HCT116 (cell line): ENCODE measurements at places on chromosomes 11 and 22. TPM values are rescaled to one million over a fixed set of nuclear protein-coding genes. Genes with fewer than 3 reads are reported as not detected.

BRSK2 gene
- 14.0 TPM for total RNA-seq

GRCh38 chr22:42830161-42830560, 26.9 kb downstream of the ARFGAP3 start:
- DNase-seq: no peak

SLC17A6 gene
- not detected for total RNA-seq

GRCh38 chr11:131938351-131938751, 567.9 kb downstream of the NTM start:
- no peak for DNase-seq

VPREB1 gene
- total RNA-seq: not detected

PDGFD gene
- 0.34 TPM for total RNA-seq

DNA sequence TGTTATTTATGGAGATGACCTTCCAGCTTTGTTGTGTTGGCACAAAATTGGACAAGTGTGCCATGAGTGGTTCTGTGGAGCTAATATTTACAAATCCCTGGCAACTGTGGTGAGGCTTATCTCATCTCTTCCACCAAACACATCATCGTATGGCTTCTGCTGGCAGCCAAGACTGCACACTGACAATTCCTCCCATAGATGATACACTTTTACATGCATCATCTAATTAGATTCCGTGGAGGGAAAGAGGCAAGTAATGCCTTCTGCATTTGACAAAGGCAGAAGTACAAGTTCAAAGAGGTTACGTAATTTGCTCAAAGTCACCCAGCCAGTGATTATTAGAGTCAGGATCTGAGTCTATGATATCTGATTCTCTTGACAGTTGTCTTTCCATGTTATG, 62.7 kb upstream of the KIRREL3 start:
- no peak for DNase-seq
